ENCODE measurements at places on chromosomes 1 and 21.

DNA sequence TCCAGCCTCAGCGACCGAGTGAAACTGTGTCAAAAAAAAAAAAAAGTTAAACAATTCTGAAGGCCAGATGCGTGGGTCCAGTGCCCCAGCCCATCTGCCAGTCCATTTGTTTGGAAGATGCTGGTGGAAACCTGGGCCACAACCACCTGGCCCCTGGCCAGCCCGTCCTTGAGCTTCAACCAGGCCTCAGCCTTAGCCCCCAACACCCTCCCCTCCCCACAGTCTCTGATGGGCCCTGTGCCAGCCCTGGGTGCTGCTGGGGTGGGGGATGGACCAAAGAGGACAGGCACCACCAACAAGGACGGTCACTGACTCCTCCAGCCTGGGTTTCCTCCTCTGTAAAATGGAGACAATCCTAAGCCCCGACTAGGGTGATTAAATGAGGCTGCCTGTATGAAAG lies 19.6 kb upstream of the PLEKHG5 start:
- no peak for DNase-seq

DNA sequence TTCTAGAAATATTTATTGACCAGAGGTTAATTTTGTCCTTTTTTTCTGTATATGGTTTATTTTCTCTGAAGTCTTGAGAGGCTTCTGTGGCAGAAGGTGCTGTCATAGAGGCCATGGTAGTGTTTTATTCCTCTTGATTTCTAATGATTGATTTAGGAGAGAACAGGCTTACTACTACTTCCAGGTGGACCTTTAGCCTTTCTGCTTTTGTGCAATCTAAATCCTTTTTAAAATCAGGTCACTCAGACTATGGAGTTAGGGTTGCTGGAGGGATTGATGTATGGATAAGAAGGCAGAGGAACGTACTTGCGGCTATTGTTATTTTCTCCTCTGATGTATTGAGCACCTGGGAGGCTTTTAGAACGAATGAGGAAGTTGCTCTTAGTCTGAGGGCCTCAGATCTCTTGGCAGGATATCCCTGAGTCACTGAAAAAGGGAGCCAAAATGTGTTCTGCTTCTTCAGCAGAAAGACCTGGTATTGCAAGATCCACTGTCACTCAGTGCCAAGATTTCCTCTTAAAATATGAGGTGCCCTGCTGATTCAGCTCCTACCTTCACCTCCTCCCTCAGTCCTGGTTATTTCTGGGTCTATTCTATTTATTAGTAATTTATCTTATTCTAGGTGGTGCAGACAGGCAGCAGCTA lies 277.4 kb downstream of the ZNF648 start:
- no peak for DNase-seq

DNA sequence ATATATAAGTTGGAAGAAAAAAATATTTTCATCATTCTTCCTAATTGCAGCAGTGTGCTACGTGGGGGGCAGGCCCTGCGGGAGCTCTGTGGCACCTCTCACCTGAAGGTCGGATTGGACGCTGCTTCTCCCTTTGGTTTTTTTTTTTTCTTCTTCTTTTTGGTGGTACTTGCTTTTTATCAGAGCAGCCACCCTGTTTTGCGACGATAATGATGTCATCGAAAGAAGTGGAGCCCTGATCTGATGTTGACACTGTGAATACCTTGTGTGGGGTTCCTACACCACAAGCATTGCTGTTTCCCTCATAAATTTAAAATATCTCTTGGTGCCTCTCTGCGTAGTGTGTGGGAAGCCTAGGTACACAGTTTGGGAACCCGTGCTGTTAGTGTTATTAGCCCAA lies 5.5 kb downstream of the TRAPPC10 start:
- no peak for DNase-seq

DNA sequence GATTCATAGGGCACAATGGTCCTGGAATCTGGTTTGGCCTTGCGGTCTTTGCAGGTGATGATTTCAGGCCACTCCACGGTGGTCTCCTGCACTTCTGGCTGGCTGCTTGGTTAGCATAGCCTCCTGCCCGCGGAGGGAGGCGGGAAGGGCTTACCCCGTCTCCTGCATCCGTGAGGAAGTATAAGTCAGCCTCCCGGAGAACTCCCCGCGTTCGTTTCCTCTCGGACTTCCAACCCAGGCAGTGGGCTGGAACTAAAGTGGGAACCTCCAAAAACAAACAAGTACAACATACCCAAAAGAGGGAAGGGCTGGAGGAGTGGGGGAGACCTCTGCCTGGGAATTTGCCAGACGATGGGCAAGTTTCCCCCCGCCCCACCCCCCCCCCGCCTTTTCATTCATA lies 939 bp upstream of the CCN1 start:
- no peak for DNase-seq

GRCh38 chr1:40817791-40818263 lies 34.2 kb downstream of the KCNQ4 start:
- no peak for DNase-seq

- DNase-seq = no peak
Measured at GRCh38 chr1:225720937-225721336, 56.7 kb upstream of the SRP9 start.

DNA sequence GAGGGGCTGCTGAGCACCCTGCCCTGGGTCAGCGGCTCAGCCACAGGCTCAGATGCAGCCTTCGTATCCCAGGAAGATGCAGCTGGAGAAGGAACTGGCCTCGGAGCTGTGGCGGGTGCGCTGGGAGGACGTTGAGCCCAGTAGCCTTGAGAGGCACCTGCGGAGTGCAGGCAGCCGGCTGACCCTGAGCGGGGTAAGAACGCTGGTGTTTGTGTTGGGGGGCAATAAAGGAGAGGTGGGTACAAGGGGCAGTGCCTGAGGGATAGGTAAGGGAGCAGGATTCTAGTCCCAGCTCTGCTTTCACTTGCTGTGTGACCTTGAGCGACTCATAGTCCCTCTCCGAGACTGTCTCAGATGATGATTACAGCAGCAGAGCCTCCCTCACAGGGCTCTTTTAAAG lies 6.4 kb downstream of the NPR1 start:
- DNase-seq = no peak

GRCh38 chr21:45283611-45284455 lies 3.9 kb downstream of the POFUT2 start:
- DNase-seq = no peak

- no peak for DNase-seq
Measured at GRCh38 chr1:216926720-216927510, 203.7 kb upstream of the ESRRG start.

DNA sequence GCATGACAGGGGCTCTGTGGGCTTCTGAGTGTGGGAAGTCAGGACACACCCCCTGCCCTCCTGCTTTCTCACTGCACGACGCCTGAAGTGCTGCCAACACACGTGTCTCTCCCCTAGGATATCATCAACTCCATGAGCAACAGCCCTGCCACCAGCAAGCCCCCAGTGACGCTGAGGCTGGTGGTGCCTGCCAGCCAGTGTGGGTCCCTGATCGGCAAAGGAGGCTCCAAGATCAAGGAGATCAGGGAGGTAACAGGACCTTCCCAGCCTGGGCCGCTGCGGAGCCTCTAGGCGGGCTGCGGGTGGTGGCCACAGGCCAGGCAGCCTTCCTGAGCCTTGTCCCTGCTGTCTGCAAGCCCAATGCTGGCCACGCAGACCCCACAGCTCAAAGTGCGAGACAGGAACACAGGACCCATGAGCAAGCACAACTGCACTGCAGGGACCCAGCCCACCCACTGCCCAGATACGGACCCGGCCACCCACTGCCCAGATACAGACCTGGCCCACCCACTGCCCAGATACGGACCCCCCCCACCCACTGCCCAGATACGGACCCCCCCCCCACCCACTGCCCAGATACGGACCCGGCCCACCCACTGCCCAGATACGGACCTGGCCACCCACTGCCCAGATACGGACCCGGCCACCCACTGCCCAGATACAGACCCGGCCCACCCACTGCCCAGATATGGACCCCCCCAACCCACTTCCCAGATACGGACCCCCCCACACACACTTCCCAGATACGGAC lies 72.2 kb upstream of the COL6A1 start:
- no peak for DNase-seq

GRCh38 chr1:125066385-125066784 lies 3881.6 kb downstream of the SRGAP2C start:
- no peak for DNase-seq

DNA sequence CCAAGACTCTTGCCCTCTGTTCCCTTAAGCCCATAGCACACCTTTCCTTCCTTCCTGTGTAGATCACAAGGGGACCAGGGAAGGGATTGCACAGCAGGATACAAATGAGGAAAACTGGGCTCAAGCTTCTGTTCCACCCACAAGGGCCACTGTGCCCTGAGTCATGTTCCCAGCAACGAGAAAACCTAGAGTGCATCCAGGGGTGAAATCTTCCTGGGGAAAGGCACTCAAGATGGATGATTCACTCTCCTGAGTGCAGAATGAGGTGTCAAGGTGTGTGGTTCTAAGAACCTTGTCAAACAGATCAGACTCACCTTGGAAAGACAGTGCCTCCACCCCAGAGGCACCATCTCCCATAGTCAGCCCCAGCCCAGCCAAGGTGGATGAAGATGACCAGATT lies 40.7 kb upstream of the EYA3 start:
- DNase-seq = no peak

- DNase-seq = no peak
Measured at GRCh38 chr1:115457289-115457688, 119.2 kb upstream of the NGF start.

DNA sequence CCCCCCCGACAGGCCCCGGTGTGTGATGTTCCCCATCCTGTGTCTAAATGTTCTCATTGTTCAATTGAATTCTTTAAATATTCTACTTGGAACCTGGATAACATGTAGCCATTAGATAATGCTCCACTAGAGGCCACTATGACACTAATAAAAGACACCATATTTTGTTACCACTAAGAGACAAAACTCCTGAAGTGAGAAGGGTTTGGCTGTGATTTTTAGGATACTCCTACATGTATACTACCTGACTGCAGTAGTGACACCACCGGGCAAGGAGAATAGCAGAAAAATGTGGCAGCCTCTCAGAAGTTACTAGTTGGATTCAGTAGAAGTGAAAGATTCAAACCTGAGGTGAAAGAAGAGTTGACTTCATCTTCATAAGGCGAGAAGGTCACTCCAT lies 36.0 kb downstream of the F5 start:
- DNase-seq = peak; percentile 41

DNA sequence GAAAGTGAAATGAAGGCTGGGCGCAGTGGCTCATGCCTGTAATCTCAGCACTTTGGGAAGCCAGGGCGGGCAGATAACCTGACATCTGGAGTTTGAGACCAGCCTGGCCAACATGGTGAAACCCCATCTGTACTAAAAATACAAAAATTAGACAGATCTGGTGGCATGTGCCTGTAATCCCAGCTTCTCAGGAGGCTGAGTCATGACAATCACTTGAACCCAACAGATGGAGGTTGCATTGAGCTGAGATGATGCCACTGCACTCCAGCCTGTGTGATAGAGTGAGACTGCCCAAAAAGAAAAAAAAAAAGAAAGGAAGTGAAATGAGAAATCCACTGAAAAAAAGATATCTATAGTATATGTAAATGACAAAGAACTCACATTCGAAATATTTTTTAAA lies 439.9 kb downstream of the DISC1 start:
- no peak for DNase-seq

- DNase-seq = no peak
Measured at GRCh38 chr1:37753473-37754321, 11.2 kb downstream of the EPHA10 start.

GRCh38 chr1:205442051-205442725 lies 13.7 kb downstream of the BLACAT1 start:
- no peak for DNase-seq

- no peak for DNase-seq
Measured at GRCh38 chr1:202242080-202242419, 48.5 kb downstream of the LGR6 start.

DNA sequence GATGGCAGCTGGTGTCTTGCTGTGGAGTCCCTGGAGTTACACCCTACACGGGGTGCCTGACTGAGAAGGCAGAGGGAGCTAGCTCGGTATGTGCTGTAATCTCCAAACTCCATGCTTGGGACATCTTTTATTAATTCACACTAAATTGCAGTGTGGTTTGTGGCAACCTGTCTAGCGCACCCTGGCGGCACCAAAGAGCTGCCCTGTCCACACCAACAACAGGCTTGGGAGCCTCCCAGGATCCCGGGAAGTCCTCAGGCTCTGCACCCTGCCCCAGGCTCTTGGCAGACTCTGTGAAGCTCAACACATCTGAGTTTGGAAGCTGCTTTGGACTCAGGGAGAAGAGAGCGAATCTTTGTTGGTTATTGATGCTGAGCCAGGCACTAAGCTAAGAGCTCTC lies 138.9 kb downstream of the IGSF21 start:
- no peak for DNase-seq

DNA sequence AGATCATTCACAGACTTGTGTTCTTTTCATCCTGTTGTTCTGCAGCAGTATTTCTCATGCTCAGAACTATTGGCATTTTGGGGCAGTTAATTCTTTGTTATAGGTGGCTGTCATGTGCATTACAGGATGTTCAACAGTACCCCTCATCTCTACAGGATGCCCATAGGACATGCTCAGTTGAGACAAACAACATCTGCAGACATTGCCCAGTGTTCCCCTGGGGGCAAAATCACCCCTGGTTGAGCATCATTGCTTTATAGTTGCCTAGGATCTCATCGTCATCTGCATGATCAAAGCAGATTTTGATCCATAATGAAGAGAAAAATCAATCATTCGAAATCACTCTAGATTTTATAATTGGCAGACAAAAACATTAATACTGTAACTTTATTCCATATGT lies 222.5 kb upstream of the CACYBP start:
- no peak for DNase-seq

DNA sequence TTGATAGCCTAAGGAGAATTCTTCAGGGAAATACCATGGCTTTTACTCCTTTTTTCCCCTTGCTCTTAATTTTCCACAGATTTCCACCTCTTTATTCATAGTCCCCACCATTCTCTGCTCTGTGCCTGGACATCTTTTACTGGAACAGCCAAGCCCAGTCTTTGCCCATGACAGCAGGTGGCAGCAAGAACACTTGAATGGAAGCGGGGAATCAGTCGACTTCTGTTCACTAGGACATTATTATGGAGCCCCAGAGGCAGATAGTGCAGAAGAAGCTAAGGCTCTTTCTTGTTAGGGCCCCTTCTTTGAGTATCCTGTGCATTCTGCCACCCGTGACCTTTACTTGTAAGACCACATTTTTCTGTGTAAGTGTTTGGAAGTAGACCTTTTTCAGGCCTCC lies 6.3 kb downstream of the OR14I1 start:
- DNase-seq = no peak

GRCh38 chr1:67916140-67916886 lies 83.0 kb upstream of the GNG12 start:
- DNase-seq = no peak

- peak; percentile 93 for DNase-seq
Measured at GRCh38 chr1:21294266-21294989, 4.2 kb upstream of the ECE1 start.

Data from CD4-positive, alpha-beta memory T cell (primary cell).